Lower leg skin (tissue), 4 donors: ENCODE measurements at places on chromosomes 6 and 20.

DNA sequence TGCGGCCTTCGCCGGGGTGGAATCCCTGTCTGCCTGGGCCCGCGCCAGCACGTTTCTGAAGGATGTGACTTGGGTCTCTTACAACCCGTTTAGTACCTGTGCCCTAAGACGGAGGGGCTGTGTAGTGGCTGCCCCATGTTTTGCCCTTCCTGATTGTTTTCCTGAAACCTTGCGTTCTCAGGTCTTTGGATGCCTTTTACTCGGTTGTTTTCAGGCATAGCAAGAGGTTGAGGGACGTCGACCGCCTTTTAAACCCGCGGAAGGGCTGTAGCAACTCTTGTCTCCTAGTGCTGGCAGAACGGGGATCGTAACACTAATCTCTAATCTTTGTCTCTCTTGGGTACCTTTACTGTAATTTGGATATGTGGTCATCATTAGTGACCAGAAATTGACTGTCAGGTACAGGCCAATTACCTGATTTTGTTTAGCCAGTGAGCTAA is 706 bp upstream of the NANP start:
- no peak for DNase-seq

DNA sequence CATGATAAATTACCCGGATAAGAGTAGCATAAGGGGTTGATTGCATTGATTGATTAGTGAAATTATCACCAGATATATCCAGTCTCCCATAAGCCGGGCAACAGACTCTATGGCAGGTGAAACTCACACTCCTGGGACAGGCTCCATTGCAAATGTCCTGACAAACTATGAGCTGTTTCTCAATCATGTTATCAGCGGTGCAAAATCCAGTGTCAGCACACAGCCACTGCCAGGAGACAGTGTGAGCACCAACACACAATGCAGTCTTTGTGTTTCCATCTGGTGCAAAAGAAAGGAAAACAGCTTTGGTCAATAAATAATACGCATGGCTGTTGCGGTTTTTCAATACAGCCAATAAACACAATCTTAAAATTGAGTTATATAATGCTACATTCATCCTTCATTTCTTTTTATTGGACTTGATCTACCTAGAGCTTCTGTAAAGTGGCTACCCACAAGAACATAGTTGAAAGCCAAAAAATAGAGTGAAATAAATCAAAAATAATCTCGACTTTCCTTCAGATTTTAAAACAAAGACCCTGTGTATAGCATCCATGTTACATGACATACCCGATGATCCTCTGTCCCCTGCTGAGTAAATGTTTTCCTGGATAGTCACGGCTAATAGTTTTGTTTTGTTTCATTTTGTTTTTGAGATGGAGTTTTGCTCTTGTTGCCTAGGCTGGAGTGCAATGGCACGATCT is 64.3 kb upstream of the AFDN start:
- DNase-seq, result peak; percentile 49

- no peak for DNase-seq
Measured at GRCh38 chr6:157152556-157152955, 170.8 kb downstream of the TMEM242 start.

DNA sequence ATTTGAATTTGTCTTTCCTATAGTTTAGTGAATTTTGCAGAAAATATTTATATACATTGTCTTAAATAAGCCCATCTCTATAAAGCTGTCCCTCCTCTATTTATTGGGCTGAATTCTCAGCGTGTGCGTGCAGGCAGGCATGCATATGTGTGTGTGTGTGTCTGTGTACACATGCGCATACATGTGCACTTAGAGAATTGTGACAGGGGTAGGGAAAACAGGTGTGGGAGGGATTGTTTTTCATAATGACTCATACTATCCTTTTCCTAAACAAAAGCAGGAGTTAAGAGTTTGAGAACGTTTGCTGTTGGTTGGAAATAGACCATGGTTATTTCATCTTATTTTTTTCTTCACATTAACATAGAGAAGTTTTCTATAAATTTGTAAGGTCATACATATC is 43.4 kb upstream of the FABP7 start:
- no peak for DNase-seq

- peak; percentile 25 for DNase-seq
Measured at GRCh38 chr20:38680500-38681306, 43.6 kb upstream of the SLC32A1 start.

DNA sequence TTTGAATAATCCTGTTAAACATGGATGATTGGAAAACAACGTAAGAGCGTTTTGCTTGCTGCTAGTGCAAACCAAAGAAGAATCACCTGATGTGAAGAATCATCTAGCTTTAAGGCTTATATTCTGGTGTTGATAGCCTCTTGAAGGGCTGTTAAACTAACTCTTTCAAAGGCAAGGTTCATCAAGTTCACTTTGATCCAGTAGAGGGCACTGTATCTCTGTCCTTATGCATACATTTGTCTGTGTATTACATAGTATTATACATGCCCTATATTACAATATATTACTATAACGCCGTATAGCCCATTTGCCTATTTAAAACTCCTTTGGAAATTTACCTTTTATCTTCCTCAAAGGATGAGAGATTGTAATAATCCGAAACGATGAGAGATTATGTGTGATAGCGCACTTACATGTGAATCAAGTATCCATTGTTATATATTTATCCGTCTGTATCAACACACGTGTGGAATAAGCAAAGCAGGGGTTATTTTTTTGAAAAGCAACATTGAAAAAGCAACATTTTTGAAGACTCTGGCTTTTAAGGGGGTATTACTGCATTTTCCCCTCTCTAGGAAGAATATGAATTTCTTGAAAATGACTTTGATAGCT is 50.8 kb upstream of the NRN1 start:
- no peak for DNase-seq
